ENCODE measurements at places on chromosomes 1 and 21.

DNA sequence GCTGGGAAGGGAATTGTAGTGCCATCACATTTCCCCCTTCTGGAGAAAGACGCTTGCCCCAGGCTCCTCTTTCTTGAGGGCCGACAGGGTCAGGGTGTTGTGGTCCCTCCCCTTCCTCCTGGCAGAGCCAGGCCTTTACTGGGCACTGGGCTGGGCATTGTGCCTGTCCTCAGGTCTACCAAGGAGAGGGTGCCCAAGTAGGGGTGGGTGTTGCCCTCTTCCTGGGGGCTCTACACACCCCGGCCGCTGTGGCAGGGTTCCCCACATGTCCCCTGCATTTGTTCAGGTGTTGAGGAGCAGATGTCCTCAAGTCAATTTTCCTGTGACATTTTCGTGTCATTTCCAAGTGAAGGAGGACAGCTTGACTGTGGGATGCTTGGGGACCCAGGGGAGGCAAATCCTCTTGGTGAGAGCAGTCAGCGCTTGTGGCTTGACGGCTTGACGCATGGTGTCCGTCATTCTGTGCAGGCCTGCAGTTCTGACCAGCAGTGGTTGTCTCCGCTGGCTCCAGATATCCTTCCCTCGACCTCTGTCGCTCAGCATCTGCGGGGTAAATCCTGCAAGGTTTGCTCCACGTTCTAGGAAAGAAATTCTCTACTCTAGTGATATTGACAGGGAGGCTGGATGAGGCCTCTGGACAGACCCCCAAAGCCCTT is 181.9 kb upstream of the VAMP3 start:
- no peak for DNase-seq

GRCh38 chr1:153946622-153947241 is at the start of gene DENND4B:
Gene DENND4B, minus strand, starts transcription at chr1:153946718. Its CDS starts 2,344 bp downstream, at chr1:153944374.
- peak; percentile 58 for DNase-seq

- DNase-seq, result no peak
Measured at GRCh38 chr1:116938216-116938615, 28.5 kb downstream of the PTGFRN start.

DNA sequence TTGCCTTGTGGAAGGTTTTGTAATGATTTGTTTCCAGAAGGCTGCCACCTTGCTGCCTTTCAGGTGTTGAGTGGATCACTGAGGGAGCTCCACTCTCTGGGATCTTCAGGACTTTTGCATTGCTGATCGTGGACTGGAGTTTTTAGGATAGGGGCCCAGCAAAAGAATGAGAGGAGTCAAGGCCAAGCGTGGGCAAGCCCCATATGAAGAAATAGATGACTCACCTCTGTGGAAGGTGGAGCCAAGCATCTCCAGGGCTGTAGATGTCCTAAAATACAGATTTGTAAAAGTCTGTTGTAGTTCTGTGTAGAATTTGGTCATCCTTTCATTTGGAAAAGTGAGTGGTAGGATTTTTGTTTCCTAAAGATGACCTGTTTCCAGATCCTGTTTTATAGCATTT is 67.0 kb downstream of the ST3GAL3 start:
- DNase-seq, result no peak

DNA sequence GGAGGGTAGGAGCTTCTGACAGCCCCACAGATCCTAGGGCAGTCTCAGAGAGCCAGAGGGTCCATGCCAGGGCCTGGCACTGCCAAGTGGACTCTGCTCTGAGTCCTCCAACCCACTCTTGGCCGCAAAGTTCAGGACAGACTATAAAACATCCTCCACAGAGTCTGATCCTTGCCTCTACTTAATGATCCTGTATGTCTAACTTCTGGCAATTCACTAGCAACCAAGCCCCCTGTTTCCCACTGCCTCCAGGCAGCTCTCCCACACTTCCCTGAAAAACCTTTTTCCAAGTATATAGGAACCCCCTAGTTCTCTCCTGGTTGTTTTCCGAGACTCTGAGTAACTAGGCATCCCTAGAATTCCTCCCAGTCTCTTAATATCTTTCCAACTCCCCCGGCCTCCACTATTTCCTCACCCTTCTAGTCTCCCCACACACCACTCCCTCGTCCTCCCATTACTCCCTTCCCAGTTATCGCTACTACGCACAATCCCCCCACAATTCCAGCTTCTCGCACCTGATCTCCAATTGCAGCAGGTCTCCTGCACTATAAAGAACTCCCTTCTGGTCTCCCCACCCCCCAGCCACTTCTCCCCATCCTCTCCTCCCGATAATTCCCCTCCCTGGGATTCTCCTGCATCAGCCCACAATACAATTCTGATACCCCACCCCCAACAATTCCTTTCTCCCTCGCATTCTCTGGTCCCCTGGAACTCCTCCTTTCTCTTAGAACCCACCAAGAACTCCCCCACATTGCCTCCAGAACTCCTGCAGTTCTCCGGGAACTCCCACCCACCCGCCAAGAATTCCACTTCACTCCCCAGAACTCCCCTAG is 574 bp downstream of the IGSF9 start:
- DNase-seq, result no peak

GRCh38 chr1:47232187-47232874 is at the start of gene TAL1:
Gene TAL1, minus strand, starts transcription at chr1:47232225. Its CDS starts 6,337 bp downstream, at chr1:47225888.
- DNase-seq, result no peak

Data from substantia nigra (tissue), 51 donors.